ENCODE measurements at places on chromosomes 6 and 20.
A peak's percentile ranks its signal among the peaks of the same experiment; 100 is the strongest.

- no peak for DNase-seq
These were observed 124.0 kb upstream of the MAFB start for GRCh38 chr20:40813029-40813431.

- DNase-seq: no peak
These were observed 394.3 kb upstream of the SOX4 start for GRCh38 chr6:21199262-21199661.

GRCh38 chr20:2507464-2507863, 1.3 kb downstream of the ZNF343 start:
- no peak for DNase-seq

- no peak for DNase-seq
These were observed 165.6 kb downstream of the ALDH8A1 start for GRCh38 chr6:134784336-134784735.

DNA sequence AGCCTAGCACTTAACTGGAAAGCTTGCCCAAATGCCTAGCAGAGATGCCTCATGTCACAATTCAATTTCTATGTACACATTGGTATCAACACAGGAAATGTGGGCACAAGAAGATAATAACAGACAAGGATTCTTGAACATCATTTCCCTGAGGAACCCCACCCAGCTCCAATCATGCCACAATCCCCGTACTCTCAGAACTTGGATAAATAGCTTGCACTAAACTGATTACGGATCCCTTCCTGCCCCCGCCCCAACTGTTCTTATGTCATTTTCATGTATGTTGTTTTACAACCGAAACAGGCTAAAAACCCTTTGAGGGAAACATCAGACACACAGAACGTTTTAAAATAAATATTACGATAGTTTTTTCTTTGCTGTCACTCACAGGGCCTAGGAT, 87.1 kb downstream of the BACH2 start:
- no peak for DNase-seq

GRCh38 chr20:44219791-44220190, 9.2 kb upstream of the OSER1 start:
- DNase-seq: no peak

DNA sequence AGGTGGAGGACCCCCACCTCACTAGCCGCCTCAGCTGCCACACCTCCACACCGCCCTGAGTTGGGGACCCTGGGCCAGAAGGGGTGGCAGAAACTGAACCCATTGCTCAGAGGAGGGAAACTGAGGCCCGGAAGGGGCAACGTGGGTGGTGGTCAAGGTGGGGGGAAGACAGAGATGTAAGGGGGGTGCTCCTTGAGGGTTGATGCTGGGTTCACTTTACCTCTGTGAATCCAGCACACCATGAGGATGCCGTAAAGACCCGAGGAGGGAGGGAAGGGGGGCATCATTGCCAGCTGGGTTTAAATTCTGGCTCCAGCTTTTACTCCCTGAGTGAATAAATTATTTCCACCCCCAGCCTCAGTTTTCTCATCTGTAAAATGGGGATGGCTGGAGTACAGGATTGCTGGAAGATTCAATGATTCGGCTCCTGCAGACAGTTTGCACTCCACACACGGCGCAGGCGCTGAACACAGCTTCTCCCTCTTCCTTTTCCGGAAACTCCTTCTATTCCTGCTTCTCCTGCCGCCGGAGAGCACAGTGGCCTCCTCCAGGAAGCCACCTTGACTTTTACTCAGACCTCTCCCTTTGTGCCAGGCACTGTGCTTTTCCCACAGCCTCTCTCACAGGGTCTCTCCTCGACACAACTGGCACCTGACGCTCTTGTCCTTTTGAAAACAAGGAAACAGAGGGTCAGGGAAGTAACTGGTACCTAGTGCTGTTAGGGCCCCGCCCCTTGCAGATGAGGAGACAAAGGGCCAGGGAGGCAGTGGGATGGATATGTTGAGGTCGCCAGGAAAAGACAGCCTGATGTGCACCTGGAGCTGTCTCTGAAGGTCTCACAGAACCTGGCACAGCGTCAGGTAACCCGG, 59.4 kb downstream of the UBE2V1 start:
- DNase-seq: no peak

GRCh38 chr6:69796073-69796641, 653 bp downstream of the LMBRD1 start:
- peak; percentile 14 for DNase-seq

All from glomerular endothelial cell (primary cell).